ENCODE measurements at places on chromosomes 12 and 14. TPM values are rescaled to one million over a fixed set of nuclear protein-coding genes. Genes with fewer than 3 reads are reported as not detected.

The PPP2R5E gene
- total RNA-seq: 14.5 TPM

The SLC5A8 gene
- total RNA-seq: not detected

The MEG3 gene
- 3.7 TPM for total RNA-seq

The PLA2G1B gene
- not detected for total RNA-seq

The MGAT4C gene
- 0.26 TPM for total RNA-seq

The BRAP gene
- 18.7 TPM for total RNA-seq

The SLC8B1 gene
- total RNA-seq: 9.0 TPM

The CCDC197 gene
- total RNA-seq: not detected

The IFI27 gene
- total RNA-seq: 20.5 TPM

The PRICKLE1 gene
- total RNA-seq: 2.4 TPM

Data from bronchial epithelial cell (primary cell).